ENCODE measurements at places on chromosomes 4 and X. TPM values are rescaled to one million over a fixed set of nuclear protein-coding genes. Genes with fewer than 3 reads are reported as not detected.

AMBN gene
- total RNA-seq, result not detected

ELOVL6 gene
- 22.2 TPM for total RNA-seq

ANXA10 gene
- 10.7 TPM for total RNA-seq

CT47A1 gene
- not detected for total RNA-seq
